ENCODE measurements at places on chromosomes 5 and 9. TPM values are rescaled to one million over a fixed set of nuclear protein-coding genes. Genes with fewer than 3 reads are reported as not detected.

The SHISAL2B gene
- total RNA-seq = not detected

The ARHGEF37 gene
- total RNA-seq = 0.27 TPM

DNA sequence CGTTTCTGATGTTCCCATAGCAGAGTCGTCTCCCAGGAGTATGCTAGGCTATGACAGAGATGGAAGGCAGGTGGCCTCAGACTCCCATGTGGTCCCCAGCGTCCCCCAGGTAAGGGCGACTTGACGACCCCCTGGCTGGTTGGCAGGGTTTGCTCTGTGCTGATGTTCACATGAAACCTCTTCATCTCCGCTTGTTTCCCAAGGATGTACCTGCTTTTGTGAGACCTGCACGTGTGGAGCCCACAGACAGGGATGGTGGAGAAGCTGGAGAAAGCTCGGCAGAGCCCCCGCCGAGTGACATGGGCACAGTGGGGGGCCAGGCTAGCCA, 108.3 kb downstream of the WNK2 start:
- no peak overlapping the region for H3K4me3 ChIP-seq
- no peak for DNase-seq
- no peak overlapping the region for H3K27ac ChIP-seq
- no peaks in the 10 kb centered on the region for H3K4me1 ChIP-seq
- peaks cover 68% of the 10 kb centered on the region for H3K27me3 ChIP-seq
- no peaks in the 10 kb centered on the region for H3K36me3 ChIP-seq

- H3K27me3 ChIP-seq = peaks cover 3% of the 10 kb centered on the region
- H3K4me3 ChIP-seq = no peak overlapping the region
- no peaks in the 10 kb centered on the region for H3K4me1 ChIP-seq
Measured at GRCh38 chr5:6861667-6862066, 148.4 kb downstream of the TENT4A start.

DNA sequence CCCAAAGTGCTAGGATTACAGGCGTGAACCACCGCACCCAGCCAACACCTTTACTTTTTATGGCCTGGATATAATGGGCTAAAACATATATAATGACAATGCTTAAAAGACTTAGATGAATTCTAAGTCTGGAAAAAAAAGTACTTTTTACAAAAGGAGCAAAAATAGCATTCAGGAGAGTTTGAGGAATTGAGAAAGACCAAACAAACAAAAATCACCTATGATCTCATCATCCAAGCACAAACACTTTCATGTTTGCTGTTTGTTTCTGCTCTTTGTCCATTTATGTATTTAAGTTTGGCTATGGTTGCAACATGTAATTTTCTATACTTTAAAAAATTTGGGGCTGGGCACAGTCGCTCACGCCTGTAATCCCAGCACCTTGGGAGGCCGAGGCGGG, 54.8 kb upstream of the RIC1 start:
- no peak overlapping the region for H3K4me3 ChIP-seq
- H3K27ac ChIP-seq = no peak overlapping the region
- H3K36me3 ChIP-seq = no peaks in the 10 kb centered on the region
- H3K4me1 ChIP-seq = no peaks in the 10 kb centered on the region

The BICD2 gene
- total RNA-seq = 23.4 TPM

DNA sequence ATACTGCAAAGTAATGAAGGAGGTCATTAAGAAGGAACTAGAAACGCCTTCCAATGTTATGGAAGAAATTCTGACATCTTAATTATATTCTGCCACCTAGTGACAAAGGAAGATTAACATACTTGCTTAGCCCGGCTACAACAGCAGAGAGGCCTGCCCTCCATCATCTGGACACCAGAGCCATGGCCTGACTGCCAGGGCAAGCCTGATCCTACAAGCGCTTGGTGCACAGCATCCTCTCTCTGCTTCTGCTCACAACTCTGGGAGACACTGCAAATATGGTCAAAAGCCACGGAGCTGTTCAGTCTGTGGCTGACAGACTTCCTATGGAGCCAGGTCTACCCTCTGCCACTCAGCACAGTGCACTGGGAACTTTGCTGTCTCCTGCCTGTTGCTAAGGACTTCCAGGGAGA, 87.3 kb upstream of the SLC44A1 start:
- no peaks in the 10 kb centered on the region for H3K27me3 ChIP-seq
- H3K4me1 ChIP-seq = no peaks in the 10 kb centered on the region

The PFN3 gene
- total RNA-seq = not detected

The LPCAT1 gene
- total RNA-seq = 20.8 TPM

DNA sequence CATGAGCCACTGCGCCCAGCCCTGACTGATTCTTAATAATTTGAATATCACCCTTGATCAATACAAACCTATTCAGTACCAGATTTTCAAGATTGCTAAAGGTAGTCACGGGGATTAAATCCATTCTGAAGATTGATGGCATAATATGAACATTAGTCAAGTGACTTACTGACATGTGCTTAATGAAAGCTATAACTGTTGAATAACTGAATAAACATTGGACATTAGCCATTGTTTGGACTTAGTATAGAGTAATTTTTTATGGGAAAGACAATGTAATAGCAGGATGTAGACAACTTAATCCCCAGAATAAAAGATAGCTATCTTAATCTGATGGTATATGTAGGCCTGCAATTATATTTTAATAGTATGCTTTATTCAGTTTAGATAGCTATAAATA, 35.0 kb upstream of the VPS13A start:
- H3K27me3 ChIP-seq = no peaks in the 10 kb centered on the region
- no peak overlapping the region for H3K27ac ChIP-seq
- no peak for DNase-seq
- H3K4me3 ChIP-seq = no peak overlapping the region
- H3K4me1 ChIP-seq = no peaks in the 10 kb centered on the region
- no peaks in the 10 kb centered on the region for H3K36me3 ChIP-seq

DNA sequence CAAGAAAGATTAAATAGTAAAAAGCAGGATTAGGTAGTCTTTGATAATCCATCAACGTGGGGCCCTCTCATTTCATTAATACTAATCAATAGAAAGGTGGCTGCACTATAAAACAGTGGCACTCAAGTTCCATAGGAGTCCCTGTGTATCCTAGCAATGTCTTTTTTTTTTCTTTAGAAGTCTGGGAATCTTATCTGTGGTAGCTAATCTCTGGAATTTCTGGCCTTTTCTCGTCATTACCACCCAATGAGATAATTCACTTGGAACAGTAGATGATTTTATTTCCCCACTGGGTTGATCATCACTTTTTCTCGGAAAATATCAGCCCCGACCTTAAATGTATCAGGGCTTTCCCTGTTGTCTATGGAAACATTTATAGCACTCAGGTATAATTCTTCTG, 86.8 kb upstream of the CDH6 start:
- no peaks in the 10 kb centered on the region for H3K27me3 ChIP-seq
- H3K4me3 ChIP-seq = no peak overlapping the region
- H3K4me1 ChIP-seq = no peaks in the 10 kb centered on the region
- no peak overlapping the region for H3K27ac ChIP-seq

DNA sequence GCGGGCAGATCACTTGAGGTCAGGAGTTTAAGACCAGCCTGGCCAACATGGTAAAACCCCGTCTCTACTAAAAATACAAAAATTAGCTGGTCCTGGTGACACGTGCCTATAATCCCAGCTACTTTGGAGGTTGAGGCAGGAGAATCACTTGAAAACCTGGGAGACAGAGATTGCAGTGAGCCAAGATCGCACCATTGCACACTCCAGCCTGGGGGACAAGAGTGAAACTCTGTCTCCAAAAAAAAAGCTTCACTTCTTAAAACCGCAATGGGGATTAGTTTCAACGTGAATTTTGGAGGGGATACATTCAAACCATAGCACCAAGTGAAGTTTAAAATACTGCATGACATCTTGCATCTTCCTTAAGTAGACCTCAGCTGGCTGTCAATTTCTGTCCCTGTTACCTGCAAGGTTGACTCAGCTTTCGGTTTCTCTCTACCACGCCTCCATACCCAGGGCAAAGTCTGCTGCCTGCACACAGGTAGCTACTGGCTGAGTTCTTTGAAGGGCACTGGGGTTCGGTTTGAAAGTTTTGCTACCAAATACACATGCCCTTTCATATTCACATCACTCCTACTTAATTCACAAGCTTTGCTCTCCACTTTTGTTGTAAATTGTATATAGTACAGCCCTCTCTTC, 69.3 kb downstream of the KIAA1958 start:
- DNase-seq = no peak
- no peaks in the 10 kb centered on the region for H3K27me3 ChIP-seq
- peaks cover 14% of the 10 kb centered on the region for H3K4me1 ChIP-seq
- H3K27ac ChIP-seq = no peak overlapping the region

The FAM200C gene
- total RNA-seq = 1.9 TPM

DNA sequence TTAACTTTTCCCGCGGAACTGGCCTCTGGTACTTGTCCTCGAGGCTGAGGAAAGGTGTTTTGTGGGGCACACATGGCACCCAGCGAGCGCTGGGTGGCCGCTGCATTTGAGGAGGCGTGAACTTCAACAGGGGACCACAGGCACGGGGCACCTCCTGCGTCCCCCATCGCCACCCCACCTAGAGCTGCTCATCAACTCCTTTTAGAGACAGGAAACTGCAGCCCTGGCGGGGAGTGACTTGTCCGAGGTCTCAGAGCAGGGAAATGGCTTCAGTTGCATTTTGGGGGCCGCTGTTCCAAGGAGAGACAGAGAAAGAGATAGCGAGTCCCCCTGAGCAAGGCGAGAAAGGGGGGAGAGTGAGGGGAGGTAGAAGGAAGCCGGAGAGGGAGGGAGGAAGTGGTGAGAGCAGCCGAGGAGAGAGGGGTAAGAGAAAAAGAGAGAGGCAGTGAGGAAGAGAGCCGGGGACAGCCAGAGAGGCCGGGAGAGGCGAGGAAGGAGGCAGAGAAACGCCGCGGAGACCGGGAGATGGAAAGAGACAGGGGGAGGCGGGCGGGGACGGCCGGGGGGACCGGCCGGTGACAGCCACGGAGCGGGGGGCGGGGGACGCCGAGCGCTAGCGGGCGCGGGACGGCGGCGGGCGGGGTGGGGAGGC, 12.5 kb upstream of the LHX2 start:
- DNase-seq = no peak
- H3K27me3 ChIP-seq = peaks cover 60% of the 10 kb centered on the region
- H3K27ac ChIP-seq = no peak overlapping the region
- H3K4me1 ChIP-seq = peaks cover 11% of the 10 kb centered on the region

DNA sequence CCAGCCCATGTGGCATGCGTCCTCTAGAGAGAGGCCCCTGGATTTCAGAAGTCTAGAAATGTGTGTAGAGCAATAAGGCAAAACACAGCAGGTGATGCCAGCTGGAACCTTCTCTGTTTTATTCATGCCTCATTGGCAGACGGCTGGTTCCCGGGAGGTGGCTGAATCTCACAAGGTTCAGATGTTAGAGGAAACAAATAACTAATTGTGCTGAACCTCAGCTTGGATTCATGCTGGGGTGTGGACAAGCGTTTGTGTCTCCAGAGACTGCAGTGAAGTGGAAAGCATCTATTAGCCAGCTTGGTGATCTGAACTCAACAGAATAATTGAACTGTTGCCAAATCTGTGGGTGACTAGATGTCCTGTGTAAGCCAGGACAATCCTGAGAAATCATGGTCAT, 131.1 kb upstream of the NR4A3 start:
- H3K4me1 ChIP-seq = no peaks in the 10 kb centered on the region
- no peak overlapping the region for H3K27ac ChIP-seq
- no peaks in the 10 kb centered on the region for H3K27me3 ChIP-seq
- no peaks in the 10 kb centered on the region for H3K36me3 ChIP-seq

- peaks cover 20% of the 10 kb centered on the region for H3K4me1 ChIP-seq
- no peak for DNase-seq
- H3K4me3 ChIP-seq = peak overlapping the region; percentile 65
- no peaks in the 10 kb centered on the region for H3K27me3 ChIP-seq
- H3K27ac ChIP-seq = no peak overlapping the region
- H3K36me3 ChIP-seq = peaks cover 39% of the 10 kb centered on the region
Measured at GRCh38 chr5:177471610-177472356, 1.7 kb downstream of the DBN1 start.
